ENCODE measurements at places on chromosomes 5 and 9. TPM values are rescaled to one million over a fixed set of nuclear protein-coding genes. Genes with fewer than 3 reads are reported as not detected.

HBEGF gene
- total RNA-seq = 52.8 TPM

GFI1B gene
- total RNA-seq = not detected

GGTA1 gene
- not detected for total RNA-seq

CCDC183 gene
- total RNA-seq = 0.94 TPM

OCLN gene
- 66.1 TPM for total RNA-seq

SLC6A7 gene
- not detected for total RNA-seq

BARHL1 gene
- total RNA-seq = not detected

ZFP2 gene
- total RNA-seq = 6.4 TPM

DNA sequence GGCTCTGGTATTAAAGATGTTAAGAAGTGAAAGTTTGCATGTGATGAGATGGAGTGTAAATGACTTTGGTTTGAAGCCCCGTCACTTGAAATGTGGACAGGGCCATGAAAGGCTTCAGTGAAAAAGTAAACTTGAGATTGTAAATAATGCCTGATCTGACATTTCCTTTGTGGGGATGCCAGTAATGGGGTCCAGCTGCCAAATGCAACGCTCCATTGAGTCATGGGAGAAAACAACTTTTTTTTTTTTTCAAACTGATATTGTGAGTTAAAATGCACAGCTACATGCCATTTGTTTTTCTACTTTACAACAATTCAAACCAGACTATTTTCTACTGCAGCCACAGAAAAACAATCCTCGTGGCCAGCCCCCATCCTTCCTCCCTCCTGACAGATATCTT, 327.0 kb upstream of the TNC start:
- DNase-seq = peak; percentile 19

DNA sequence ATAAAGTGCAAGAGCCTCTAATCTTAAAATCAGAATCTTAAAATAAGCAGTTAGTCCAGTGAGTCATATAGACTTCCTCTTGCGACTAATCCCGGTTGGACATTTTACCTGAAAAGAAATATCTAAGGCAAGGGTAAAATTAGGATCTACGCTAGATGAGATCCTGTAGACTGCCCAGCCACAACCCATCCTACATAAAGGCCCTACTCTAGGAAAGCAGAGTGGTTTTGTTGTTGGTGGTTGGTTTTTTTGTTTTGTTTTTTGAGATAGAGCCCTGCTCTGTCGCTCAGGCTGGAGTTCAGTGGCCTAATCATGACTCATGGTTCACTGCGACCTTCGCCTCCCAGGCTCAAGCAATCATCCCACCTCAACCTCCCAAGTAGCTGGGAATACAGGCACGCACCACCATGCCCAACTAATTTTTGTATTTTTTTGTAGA, 6.9 kb downstream of the TSC1 start:
- no peak for DNase-seq

- no peak for DNase-seq
Measured at GRCh38 chr5:3594510-3595005, 1.1 kb upstream of the IRX1 start.

DNA sequence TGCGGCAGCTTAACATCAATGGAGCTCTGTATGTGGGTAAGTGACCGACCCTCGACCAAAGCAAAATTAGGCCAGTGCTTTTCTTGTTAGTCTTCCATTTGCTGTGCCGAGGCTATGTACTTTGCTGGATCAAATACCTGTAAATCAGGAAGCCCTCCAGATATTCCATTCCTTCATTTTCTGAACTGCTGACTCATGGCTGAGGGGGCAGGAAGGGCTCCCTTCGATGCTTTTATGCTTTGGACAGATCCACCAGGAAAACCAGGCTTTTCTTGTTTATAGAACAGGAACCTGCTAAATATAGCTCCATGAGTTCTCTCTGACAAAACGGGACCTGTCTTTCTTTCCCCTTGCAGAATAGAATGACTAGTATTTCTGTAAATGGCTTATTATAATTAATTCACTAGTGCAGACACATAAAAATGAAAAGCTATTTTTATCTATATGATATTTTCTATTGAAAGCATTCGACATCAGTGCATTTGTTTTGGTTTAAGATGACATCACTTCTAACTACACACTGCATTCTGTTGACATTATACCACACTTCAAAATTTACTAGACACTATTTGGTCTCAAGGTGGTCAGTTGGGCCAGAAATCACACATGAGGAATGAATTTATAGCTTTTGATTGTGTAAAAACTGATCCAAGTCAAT, 93.3 kb downstream of the LIFR start:
- DNase-seq = peak; percentile 66

DNA sequence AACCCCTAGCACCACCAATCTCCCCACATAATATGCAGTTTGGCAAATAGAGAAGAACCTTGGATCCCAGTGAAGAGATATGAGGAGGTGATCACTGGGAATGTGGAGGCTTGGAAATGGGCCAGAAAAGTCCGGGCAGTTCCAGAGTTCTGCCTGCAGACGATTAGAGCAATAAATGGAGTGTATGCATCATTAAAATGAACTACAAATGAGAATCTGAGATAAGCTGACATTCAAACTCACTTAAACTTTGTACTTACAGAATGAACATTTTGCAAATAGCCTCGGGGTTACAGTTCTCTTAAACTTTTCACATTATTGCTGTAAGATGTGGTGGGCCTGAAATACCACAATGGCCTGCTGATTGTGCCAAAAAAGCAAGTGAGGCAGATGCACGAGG, 23.0 kb upstream of the LHFPL2 start:
- DNase-seq = no peak

DNA sequence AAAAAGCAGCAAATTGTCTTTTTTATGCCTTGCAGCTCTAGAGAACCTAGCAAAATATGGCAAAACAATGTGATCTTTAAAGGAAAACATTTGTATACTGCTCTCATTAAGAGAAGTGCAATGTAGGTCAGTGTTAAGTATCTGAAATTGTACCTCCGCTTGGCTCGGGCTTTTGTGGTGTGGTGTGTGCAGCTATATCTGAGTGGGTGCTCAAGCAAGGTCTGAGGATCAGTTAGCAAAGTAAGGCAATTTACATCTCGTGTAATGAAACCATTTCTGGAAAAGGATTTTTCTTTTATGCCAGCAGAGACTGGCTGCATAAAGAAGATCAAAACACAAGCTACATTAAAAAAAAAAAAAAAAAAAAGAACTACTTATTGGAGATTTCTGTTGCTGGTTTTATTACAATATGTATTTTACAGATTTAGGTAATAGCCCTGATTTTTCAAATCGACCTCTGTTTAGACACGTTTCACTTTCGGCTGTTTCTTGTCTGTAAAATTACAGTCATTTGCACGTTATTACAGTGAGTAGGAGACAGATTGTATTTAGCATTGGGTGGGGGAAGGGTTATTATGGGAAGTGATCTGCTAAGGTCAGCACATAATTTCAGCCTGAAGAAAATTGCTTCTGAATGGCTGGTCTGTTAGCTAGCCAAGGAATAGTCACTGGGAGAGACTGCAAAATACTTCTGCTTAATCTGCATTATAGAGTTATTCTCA, 7.9 kb upstream of the ZNF608 start:
- no peak for DNase-seq

- no peak for DNase-seq
Measured at GRCh38 chr9:129671519-129671918, 6.1 kb downstream of the PRRX2 start.

DNA sequence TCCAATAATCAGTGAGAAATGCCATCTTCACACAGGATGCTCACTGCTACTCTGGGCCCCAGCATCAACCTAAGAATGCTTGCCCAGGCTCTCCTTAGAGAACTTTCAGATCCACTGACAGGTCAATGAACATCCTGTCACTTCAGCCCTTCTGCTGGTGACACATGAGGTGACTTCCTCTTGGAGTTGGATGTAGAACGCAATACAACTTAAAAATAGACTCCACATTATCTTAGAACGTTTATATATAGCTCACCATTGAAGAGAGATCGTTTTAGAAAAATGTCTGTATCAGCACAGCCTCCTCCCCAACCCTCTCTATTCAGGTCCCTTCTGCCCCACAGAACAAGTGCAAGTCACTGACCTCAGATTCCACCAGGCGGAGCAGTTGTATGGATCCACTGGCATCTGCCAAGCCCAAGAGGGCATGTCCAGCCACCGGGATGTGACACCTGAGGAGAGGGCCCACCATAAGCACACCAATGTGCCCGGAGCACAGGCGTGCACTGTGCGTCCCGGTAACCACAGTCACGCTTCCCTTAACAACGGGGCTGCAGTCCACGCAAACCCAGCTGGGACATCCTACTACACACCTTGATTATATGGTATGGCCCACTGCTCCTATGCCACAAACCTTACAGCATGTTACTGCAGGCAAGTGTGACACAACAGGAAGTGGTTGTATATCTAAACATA, 2.9 kb downstream of the DPH7 start:
- DNase-seq = no peak

DNA sequence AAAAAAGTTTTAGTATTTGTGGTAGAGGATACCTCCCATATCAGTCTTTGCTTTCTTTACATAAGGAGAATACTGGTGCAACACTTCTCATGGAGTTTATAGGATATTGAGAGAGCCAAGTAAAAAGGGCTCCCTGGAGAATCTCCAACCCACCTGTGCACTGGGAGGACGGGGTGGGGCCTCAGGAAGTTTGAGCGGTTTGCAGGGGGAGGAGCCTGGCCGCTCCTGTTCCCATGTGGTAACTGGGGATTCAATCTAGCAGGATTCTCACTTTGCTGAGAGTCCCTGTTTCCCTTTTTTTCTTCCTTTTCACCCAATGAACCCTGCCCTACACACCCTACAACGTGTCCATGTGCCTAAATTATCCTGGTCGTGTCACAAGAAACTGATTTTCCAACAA, 82.8 kb downstream of the APTX start:
- no peak for DNase-seq

DNA sequence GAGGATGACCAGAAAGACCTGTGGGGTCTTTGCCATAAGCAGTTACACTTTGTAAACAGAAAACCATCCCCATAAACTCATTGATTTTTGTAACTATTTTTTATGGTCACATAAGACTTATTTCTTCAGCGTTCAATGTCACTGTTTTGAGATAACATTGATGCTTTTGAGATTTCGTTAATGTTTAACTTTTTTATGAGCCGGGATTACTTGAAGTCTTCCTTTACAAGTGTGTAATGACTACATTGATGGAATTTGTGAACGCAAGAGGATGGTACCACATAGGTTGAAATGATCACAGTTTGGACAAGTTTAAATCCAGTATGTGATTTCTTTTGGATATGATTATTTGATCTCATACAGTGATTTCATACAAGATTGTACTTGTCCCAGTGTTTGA, 1.8 kb downstream of the SLC12A2 start:
- DNase-seq = peak; percentile 54

- peak; percentile 47 for DNase-seq
Measured at GRCh38 chr5:168798065-168799023, 219.2 kb upstream of the PANK3 start.

- no peak for DNase-seq
Measured at GRCh38 chr5:95241635-95242034, 43.3 kb downstream of the MCTP1 start.

DNA sequence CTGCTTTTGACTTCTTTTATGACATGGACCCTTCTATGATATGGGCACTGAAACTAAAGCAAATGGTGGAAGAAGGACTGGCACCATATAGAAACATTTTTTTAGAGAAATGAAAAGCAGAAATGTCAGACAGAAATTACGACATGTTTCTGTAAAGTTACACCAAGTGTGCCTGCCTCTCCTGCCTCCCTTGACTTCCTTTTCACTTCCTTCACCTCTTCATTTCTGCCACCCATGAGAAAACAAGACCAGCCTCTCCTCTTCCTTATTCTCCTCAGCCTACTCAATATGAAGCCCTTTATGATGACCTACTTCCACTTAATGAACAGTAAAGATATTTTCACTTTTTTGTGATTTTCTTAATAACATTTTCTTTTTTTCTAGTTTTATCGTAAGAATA, 44.5 kb downstream of the ERCC6L2 start:
- DNase-seq = no peak

DNA sequence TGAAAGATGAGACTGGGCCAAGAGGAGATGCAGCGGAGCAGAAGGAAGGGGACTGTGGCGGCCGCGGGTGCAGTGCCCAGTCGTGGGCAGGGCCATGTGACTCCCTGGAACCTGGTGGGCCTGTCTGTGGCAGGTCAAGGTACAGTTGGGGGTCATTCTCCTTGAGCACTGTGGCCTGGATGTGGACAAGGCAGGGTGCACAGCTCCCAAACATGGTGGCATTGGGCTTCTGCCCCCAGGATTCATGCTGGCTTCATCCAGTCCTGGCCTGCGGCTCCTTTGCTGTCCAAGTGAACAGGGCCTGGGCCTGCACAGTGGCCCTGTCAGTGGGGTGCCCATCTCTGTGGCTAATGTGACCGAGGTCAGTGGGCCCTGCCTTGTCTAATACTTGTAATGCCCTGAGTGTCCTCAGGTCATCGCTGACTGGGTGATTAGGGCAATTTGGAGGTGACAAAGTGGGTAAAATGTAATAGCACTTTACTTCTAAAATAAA, 39.9 kb downstream of the CEP72 start:
- no peak for DNase-seq

DNA sequence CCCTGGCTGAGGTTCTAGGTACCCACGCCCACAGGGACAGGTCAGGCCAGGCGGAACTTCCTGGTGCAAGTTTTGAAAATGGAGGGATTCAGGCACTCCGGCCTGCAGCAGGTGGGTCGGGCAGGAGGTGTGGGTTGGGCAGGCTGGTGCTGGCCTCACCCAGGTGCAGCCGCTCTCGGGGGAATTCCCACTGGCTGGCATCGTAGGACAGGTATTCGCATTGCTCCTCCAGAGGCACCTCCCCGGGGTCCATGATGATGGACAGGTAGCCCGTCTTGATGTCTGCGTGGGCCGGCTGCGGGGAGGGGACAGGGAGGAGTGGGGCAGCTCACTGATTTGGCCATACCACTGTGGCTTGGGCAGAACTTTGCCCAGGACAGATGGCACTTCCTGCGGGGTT, 28.7 kb upstream of the SCGB3A1 start:
- no peak for DNase-seq

DNA sequence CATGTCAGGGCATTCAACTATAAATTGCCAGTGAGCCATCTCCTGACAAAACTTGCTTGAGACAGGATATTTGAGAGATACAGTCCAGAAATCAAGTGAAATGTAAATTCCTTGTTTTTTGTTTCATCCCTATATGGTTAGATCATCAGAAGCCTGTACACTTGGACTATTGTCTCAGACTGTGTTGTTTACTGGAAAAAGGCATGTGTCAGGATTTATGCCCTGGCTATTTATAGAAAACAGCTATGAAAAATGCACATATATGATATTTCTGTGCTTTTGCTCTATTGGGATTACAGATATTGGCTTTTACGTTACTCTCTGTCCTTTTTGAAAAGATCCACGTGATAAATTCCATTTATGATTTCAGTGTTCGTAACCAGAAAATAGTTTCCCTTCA, 44.2 kb downstream of the IL31RA start:
- no peak for DNase-seq

DNA sequence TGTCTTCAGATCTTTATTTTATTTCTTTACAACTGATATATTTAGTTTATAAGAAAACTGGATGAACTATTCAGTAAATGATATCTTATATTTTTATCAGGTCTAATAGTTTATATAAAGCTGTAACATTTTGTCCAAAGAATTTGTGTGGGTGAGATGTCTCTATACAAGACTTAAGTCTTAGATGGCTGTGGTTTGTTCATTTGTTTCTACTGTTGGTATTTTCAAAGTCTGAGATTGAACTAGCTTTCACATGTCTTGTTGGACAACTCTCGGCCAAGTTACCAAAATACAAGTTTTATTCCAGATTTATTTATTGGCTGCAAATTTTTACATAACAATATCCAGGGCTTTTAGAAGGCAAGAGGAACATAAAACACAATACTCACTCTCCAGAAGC, 286.0 kb downstream of the NR2F1-AS1 start:
- no peak for DNase-seq

- peak; percentile 73 for DNase-seq
Measured at GRCh38 chr5:119131530-119132304, 60.8 kb downstream of the DMXL1 start.

- DNase-seq = no peak
Measured at GRCh38 chr5:128962211-128962610, 3.1 kb upstream of the SLC27A6 start.
